Heart left ventricle (tissue), 16 donors: ENCODE measurements at places on chromosomes 4 and X. TPM values are rescaled to one million over a fixed set of nuclear protein-coding genes. Genes with fewer than 3 reads are reported as not detected.

GRCh38 chr4:16609170-16609758, 289.2 kb downstream of the LDB2 start:
- no peak for DNase-seq

- DNase-seq, result no peak
Measured at GRCh38 chr4:80011636-80012236, 61.3 kb downstream of the ANTXR2 start.

DNA sequence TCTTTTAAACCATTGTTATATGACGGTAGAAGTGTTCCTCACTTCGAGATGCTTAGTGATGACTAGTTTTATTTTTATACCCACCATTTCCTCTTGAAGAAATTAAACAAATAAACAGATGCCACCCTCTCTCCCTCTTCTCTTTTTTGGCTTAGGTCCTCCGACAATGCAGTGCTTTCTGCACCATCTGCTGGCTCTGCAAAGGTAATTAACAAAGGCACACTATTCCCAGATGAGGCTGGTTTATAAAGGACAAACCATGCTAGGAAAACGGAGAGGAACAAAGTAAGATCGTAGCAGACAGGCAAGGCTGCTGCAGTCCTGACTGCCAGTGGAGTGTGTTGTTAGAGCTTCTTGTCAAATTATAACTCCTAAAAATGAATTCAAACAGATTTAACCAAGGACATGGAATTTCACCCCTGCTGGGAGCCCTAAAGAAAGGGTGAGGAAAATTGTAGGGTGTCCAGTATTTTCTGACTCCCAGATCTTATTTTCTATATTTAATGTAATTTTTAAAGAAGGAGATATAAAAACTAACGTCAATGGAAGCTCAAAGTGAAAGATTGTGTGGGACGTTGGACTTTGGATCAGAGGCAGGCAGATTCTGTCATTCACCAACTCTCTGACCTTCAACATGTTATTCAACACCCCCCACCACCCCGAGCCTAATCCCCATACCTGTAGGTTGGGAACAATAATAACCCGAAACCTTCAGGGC, 142.1 kb downstream of the CPEB2 start:
- no peak for DNase-seq

YTHDC1 gene
- 39.6 TPM for total RNA-seq
